ENCODE measurements at places on chromosomes 3 and 15.

- DNase-seq = no peak
Measured at GRCh38 chr3:32990116-32990515, 38.7 kb downstream of the CCR4 start.

- no peak for DNase-seq
Measured at GRCh38 chr3:195348426-195349115, 77.6 kb upstream of the XXYLT1 start.

DNA sequence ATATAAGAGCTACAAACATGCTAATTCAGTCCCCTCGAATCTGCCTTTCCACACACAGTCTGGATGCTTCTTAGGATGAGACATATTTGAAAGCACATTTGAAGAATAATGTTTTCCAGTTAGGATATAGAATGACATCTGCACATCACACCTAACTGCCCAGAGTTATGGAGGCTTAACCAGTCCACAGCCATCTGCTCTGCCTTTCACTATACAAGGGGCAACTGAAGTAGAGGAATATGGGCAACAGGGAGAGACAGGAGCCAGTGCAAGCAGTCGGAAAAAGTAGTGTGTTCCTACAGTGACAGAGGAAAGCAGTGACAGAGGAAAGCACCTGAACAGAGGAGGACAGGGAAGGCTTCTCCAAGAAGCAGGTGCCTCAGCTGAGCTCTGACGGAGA is 79.0 kb upstream of the CLDN18 start:
- DNase-seq = no peak

GRCh38 chr3:62379321-62379798 is 6.0 kb upstream of the FEZF2 start:
- no peak for DNase-seq

DNA sequence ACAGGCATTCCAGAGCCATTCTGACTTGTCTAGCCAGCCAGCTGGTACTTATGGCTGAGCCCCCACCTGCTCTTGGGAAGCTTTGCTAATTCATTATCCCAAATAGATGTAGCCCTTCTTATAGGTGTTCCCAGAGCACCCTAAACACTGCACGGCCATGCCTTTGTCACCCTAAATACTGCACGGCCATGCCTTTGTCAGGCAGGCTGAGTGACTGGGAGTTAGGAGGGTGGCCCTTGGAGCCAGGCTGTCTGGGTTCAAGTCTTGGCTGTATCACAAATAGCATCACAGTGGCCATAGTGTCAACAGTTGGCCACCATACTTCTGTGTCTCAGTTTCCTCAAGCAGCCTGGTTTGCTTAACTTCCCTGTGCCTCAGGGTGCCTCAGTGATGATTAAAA is 292.3 kb downstream of the ADAMTS17 start:
- no peak for DNase-seq

- no peak for DNase-seq
Measured at GRCh38 chr15:93073465-93073952, 15.5 kb downstream of the RGMA start.
